ENCODE measurements at places on chromosomes 4 and X. TPM values are rescaled to one million over a fixed set of nuclear protein-coding genes. Genes with fewer than 3 reads are reported as not detected.

The MOB1B gene
- 12.8 TPM for total RNA-seq

The SYP gene
- 4.9 TPM for total RNA-seq

The DMRTC1 gene
- total RNA-seq: not detected

The SLC38A5 gene
- total RNA-seq: 9.7 TPM

The CLCN4 gene
- total RNA-seq: 1.7 TPM

The PPP1R2C gene
- total RNA-seq: not detected

The DSPP gene
- total RNA-seq: not detected

The GLRA3 gene
- total RNA-seq: not detected

The EMCN gene
- 4.5 TPM for total RNA-seq

The USP38 gene
- total RNA-seq: 50.6 TPM

The SRPX gene
- 32.6 TPM for total RNA-seq

The KCTD8 gene
- not detected for total RNA-seq

The NFKB1 gene
- total RNA-seq: 53.6 TPM

The VEGFD gene
- total RNA-seq: 0.55 TPM

The EGF gene
- total RNA-seq: 2.5 TPM

The ADH6 gene
- 6.2 TPM for total RNA-seq

The PAGE2B gene
- total RNA-seq: not detected

The NPY1R gene
- 2.8 TPM for total RNA-seq

The BST1 gene
- total RNA-seq: 6.9 TPM

The SLC6A14 gene
- 0.17 TPM for total RNA-seq

The RNF150 gene
- total RNA-seq: 88.8 TPM

The ZRSR2 gene
- total RNA-seq: 7.0 TPM

The KLF8 gene
- total RNA-seq: 6.5 TPM

The EDNRA gene
- 0.72 TPM for total RNA-seq

The ADH1A gene
- 2.4 TPM for total RNA-seq

The DNAAF6 gene
- not detected for total RNA-seq

The ZNF630 gene
- total RNA-seq: 4.8 TPM

The SPANXC gene
- total RNA-seq: not detected

The CLIC2 gene
- 3.3 TPM for total RNA-seq

The RBM46 gene
- not detected for total RNA-seq

The ZAR1 gene
- not detected for total RNA-seq

The MAB21L2 gene
- total RNA-seq: 9.4 TPM

The SPARCL1 gene
- 33.6 TPM for total RNA-seq

The CXCL13 gene
- total RNA-seq: not detected

The GATA1 gene
- not detected for total RNA-seq

The TBC1D14 gene
- total RNA-seq: 51.8 TPM

The TCEAL7 gene
- 0.61 TPM for total RNA-seq

The RASL11B gene
- total RNA-seq: 0.26 TPM

The IL2 gene
- total RNA-seq: not detected

The APLN gene
- total RNA-seq: 0.29 TPM

The IGSF1 gene
- total RNA-seq: 0.66 TPM

The STPG2 gene
- 1.3 TPM for total RNA-seq

The GRIA3 gene
- total RNA-seq: 0.51 TPM

The HGFAC gene
- 0.95 TPM for total RNA-seq

The ARHGAP6 gene
- total RNA-seq: 41.5 TPM

The CACNA1F gene
- total RNA-seq: 3.0 TPM

The RBMX gene
- 122 TPM for total RNA-seq

The UGT2B11 gene
- not detected for total RNA-seq

The CNOT6L gene
- total RNA-seq: 42.7 TPM

The FAT4 gene
- 4.3 TPM for total RNA-seq
